IPS DF 19.7 (cell line): ENCODE measurements at places on chromosomes 3 and 15.

DNA sequence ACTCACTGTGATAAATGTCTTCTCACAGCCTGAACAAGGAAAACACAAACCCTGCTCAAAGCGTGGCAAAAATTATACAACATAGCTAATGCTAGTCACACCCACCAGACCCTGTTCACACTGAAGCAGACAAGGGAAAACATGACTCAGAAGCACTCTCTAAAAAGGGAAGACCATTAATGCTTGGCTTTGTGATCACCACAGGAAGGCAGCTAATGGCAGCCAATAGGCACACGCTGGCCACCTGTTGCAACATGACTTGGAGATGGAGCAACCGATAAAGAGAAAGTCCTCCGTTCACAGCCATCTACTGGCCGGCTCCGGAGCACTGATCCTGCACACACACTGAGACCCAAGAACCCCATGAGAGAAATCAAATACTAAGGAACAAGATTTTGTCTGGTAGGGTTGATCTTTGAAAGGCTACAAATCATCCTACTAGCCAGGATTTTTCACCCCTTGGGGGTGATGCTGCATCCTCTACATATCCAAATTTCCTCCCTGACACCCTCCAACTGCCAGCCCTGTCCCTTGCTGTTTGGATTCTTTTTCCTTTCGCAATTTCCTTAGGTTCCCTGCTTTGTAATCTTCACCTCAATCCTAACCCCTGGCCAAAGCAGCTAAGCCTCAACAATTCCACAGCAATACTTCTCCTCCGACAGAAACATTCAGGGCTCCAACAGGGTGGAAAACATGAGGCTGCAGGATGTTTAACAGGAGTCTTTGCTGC, 3.2 kb downstream of the ZXDC start:
- no peak for DNase-seq

GRCh38 chr15:22891426-22892210, 53.2 kb downstream of the NIPA2 start:
- no peak for DNase-seq

GRCh38 chr3:167671878-167672427, 18.2 kb upstream of the WDR49 start:
- DNase-seq = no peak

- DNase-seq = no peak
Observed at GRCh38 chr3:100463646-100464155, 28.7 kb upstream of the TMEM45A start.

DNA sequence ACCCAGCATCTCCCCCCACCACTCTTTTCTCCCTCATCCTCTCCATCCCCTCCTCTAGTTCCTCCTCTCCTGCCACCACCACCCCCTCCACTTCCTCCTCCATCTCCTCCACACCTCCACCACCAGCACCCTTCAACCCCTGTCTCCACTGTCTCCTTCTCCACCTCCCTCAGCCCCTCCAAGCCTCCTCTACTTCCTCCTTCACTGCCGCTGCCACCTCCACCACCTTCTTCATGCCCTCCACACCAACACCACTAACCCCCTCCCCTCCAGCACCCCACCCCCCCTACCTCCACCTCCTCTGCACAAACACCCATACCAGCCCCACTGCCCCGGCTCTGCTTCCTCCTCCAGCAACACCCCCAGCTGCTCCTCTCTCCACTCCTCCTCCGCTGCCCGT, 88.0 kb downstream of the HES1 start:
- DNase-seq = no peak

GRCh38 chr3:129106866-129107565, 14.6 kb downstream of the RAB43 start:
- no peak for DNase-seq

DNA sequence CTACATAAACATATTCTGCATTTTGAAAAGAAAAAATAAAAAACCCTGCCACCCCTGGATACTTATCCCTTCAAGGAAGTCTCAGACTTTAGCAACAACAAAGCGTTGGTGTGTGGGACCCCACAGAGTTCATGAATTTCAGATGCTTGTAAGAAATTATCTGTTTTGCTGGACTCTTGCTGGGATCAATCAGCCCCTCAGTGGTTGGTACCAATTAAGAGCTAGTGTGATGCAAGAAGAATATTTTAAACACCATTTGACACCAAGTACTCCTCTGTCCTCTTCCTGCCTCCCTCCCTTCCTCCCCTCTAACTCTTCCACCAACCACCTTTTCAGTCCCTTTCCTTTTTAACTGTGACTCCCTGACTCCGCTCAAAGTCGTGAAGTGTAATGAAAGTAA, 51.5 kb downstream of the SST start:
- DNase-seq = peak; percentile 56

DNA sequence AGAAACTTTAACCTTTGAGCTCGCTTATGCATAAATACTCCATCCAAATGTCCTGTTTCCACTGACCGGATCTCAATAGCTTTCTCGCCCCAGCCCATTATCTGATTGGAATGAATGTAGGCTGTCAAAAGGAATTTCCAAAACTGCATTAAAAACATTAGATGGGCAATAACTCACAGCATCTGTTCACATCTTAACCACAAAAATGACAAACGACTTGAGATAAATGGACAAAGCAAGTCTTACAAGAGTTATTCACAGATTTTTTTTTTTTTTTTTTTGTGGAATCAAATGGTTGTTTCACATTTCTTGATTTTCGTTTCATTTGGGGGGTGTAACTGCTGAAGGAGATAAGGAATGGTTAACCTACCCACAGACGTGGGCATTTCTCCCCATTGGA, 39.7 kb upstream of the SLC2A2 start:
- DNase-seq = no peak

DNA sequence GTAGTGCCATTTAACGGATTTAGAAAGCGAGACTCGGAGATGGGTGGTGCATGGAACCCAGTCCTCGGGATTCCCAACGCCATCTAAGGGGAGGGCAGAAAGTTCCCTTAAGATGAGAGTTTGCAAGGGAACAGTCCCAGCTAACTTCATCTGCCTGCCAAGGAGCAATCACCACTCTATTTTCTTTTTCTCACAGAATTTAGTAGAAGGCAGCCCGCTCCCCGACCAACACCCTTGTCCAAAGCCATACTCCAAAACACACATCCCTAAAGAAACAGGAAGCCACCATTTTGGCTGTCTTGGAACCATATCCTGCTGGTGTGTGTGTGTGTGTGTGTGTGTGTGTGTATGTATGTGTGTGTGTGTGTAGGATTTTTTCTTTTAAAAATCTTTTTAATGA, 7.1 kb upstream of the FGD5 start:
- DNase-seq = no peak

DNA sequence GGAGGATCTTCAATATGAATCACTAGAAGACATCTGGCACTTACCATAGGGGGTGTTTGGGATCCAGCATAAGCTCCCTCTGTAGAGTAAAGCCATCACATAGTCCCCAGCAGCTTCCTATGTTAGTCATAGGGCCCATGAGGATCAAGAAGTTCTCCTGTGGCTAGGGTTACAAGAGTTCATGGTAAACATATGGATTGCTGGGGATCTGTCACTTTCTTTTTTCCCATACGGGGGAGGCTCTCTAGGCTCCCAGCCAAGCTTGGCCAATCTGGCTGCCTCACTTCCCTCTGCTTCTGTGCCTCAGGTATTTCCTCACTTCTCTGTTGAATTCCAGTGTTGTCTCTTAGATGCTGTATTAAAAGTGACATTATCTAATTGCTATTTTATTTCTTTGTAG, 597.9 kb downstream of the PDCD6IP start:
- no peak for DNase-seq

- DNase-seq = no peak
Observed at GRCh38 chr15:85458764-85459163, 78.4 kb downstream of the AKAP13 start.

- DNase-seq = no peak
Observed at GRCh38 chr3:87002346-87002745, 11.4 kb upstream of the VGLL3 start.
